ENCODE measurements at places on chromosomes 16 and 17. TPM values are rescaled to one million over a fixed set of nuclear protein-coding genes. Genes with fewer than 3 reads are reported as not detected.

GRCh38 chr17:77018504-77018903 is 122.3 kb upstream of the SEC14L1 start:
- no peaks in the 10 kb centered on the region for H3K27me3 ChIP-seq
- no peak overlapping the region for H3K27ac ChIP-seq

The PIPOX gene
- 0.59 TPM for polyA plus RNA-seq

- no peaks in the 10 kb centered on the region for H3K36me3 ChIP-seq
- H3K4me1 ChIP-seq = peaks cover 11% of the 10 kb centered on the region
- peaks cover 9% of the 10 kb centered on the region for H3K27me3 ChIP-seq
- no peak overlapping the region for H3K27ac ChIP-seq
Observed at GRCh38 chr16:8583199-8583598, 7.1 kb downstream of the TMEM114 start.

DNA sequence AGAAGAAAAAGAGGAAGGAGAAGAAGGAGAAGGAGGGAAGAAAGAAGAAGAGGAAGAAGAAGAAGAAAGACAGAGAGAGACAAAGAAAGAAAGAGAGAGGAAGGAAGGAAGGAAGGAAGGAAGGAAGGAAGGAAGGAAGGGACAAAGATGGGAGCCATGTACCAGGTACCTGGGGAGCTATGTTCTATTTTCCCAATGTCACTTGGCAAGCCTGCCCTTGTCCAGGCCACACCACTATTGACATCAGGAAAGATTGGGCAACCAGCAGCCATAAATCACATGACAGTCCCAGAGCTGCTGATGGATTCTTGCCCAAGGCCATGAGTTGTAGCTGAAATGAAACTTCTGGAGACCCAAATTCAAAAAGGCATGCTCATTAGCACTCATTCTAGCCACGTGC is 2.7 kb upstream of the CES1 start:
- H3K36me3 ChIP-seq = no peaks in the 10 kb centered on the region
- H3K27ac ChIP-seq = no peak overlapping the region
- H3K4me3 ChIP-seq = no peak overlapping the region

DNA sequence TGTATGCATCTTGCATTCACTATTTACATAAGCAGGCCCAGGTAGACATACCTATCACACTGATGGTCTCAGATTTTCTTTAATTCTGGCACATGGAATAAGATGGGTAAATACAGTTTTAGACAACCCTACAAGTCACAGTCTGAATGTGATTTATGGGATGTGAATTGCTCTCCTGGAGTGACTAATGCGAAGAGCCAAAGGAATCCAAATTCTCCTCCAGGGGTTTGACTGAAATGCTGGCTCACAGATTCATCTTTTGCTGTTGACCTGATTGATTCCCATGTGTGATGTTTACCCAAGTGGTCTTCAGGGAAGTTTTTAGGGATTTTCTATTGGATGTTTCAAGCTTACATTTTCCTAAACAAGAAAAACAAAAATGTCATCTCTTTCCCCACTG is 277.9 kb upstream of the MON1B start:
- H3K36me3 ChIP-seq = no peaks in the 10 kb centered on the region
- no peak overlapping the region for H3K27ac ChIP-seq
- no peak for DNase-seq
- no peaks in the 10 kb centered on the region for H3K27me3 ChIP-seq
- no peaks in the 10 kb centered on the region for H3K4me1 ChIP-seq

DNA sequence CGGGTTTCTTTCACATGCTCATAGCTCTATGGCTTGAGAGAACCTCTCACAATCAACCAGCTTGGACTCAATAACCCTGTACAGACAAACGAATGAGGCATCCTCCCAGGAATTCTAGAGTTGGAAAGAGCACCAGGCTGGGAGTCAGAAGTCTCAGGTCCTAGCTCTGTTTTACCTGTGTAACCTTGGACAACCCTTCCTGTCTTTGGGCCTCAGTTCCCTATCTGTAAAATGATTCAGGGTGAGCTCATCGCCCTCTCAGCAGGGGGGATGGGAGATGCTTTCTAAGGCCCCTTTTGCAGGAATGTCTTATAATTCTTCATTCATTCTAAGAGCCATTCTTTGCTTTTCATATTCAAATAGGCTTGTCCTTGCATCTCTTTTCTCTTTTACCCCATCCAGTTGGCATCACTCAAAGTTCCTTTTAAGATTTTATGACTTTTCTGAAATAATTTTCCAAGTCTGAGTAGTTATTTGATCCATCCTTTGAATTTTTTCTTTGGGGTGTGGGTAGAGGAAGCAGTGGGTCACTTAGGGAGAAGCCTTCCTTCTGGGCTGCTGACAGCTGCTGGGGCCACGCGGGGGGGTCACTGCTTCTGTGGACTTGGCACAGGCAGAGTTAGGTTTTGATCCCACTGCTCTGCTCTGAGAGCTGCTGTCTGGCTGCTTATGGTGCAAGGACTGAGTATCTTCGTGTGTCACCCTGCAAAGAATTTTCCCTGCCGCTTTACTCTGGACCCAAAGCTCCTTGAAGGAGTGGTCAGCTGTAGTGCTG is 102.7 kb downstream of the UTP18 start:
- H3K27ac ChIP-seq = no peak overlapping the region
- H3K36me3 ChIP-seq = no peaks in the 10 kb centered on the region
- H3K27me3 ChIP-seq = no peaks in the 10 kb centered on the region
- no peaks in the 10 kb centered on the region for H3K4me1 ChIP-seq

DNA sequence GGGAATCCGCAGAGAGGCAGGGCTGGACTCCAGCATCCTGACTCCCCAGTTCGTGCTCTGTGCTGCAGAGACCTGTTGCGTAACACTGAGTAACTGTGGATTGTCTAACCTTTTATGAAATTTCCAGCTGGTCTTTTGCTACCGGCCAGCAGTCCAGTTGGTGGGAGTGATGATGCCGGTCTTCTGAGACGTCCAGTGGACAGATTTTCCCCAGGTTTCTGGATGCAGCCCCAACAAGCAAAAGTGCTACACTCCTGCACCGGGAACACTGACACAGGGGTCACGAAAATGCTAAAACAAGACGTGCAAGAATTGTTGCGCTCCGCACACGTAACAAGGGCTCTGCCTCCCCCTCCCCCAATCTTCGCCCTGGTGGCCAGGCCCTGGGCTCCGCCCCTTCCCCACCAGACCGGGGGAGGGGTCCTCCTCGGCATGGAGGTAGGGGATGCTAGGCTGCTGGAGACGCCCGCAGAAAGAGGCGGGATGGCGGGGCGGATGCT is 701 bp upstream of the MRC2 start:
- H3K4me1 ChIP-seq = peaks cover 18% of the 10 kb centered on the region
- DNase-seq = no peak
- H3K36me3 ChIP-seq = no peaks in the 10 kb centered on the region
- H3K27ac ChIP-seq = no peak overlapping the region

The KRT25 gene
- polyA plus RNA-seq = not detected

The C17orf50 gene
- polyA plus RNA-seq = not detected

DNA sequence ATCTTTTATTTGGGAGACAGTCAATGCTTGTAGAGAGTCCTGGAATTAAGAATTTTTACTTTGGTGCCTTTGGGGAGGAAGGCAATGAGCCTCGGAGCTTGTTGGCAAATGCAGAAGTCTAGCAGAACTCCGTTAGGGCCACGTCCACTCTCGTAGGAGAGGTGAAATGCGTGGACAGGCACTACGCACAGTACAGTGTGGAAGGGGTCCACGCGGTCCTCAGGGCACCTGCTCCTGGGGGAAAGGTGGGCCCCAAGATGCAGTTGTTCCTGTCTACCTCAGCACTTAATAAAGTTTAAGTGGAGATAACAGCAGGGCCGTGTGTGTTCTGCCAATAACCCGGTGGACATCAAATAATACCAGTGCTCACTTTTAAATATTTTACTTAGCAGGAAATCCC is 1.8 kb downstream of the RAB11FIP3 start:
- DNase-seq = no peak
- H3K27me3 ChIP-seq = no peaks in the 10 kb centered on the region
- no peak overlapping the region for H3K4me3 ChIP-seq
- no peak overlapping the region for H3K27ac ChIP-seq
- H3K4me1 ChIP-seq = peaks cover 16% of the 10 kb centered on the region

All from B cell (primary cell).